ENCODE measurements at places on chromosomes 6 and 20. TPM values are rescaled to one million over a fixed set of nuclear protein-coding genes. Genes with fewer than 3 reads are reported as not detected.

Gene ABCF1
- total RNA-seq: 35.1 TPM

Gene OR2B6
- not detected for total RNA-seq

Gene SAMD5
- 3.1 TPM for total RNA-seq

Gene MRPS18B
- 62.1 TPM for total RNA-seq

Gene FERMT1
- 26.6 TPM for total RNA-seq

Gene LHFPL5
- total RNA-seq: not detected

Gene ADGB
- not detected for total RNA-seq

Measured in bronchial epithelial cell (primary cell).